ENCODE measurements at places on chromosomes 11 and 22.

- DNase-seq, result no peak
These were observed 3.6 kb downstream of the NEAT1 start for GRCh38 chr11:65425971-65426838.

- DNase-seq, result no peak
These were observed 8.9 kb downstream of the SDF2L1 start for GRCh38 chr22:21650823-21651520.

GRCh38 chr11:94655956-94656355, 88.8 kb downstream of the PIWIL4 start:
- DNase-seq, result no peak

DNA sequence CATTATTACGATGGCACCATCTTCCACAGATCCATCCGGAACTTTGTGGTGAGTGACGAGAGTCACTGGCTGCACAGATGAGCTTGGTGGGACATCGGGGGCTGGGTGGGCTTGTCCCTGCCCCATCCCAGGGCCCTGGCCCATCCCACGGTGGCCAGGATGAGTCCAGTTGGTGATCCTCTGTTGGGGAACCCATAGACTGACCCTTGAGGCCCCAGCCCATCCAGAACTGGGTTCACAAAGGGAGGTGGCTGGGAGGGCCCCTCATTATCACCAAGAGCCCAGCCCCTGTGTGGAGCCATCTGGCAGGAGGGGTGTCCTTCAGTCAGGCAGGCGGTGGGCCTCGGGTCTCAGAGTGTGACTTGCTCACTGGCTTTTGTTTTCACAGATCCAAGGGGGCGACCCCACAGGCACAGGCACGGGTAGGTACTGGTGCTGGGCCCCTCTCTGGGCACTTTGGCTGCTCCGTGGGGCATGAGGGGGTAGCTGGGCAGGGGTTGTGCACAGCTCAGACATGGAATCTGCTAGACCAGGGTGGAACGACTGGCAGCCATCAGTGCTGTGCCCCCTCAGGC, 22.0 kb downstream of the PPIL2 start:
- no peak for DNase-seq

- DNase-seq, result no peak
These were observed 20.3 kb upstream of the MRPL17 start for GRCh38 chr11:6703247-6704063.

DNA sequence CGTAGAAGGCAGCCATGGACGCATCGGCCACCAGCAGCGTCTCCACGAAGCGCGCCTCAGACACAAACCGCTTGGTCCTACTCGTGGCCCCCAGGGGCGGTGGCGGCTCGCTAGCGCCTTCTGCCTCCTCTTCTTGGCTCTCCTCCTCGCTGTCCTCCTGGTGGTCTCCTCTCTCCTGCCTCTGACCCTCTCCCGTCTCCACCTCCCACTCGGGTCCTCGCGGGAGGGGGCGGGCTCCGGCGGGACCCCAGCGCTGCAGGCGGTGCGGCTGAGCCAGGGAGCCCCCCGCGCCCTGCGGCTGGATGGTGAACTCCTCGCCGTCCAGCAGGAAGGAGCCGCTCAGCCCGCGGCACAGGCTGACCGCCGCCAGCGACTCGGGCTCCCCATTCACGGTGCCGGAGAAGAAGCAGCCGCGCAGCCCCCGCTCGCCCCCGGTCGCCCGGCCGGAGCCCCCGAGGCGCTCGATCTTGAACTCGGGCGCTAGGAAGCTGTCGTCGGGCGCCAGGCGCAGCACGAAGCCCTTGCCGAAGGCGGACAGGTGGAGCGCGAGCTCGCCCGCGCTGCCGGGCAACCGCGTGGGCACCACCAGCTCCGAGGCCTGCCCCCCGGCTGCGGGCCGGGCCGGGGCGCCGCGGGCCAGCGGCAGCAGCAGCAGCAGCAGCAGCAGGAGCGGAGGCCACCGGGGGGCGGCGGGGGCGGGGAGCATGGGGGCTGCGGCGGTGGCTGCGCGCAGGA, 661 bp downstream of the ADAMTS8 start:
- DNase-seq, result no peak

DNA sequence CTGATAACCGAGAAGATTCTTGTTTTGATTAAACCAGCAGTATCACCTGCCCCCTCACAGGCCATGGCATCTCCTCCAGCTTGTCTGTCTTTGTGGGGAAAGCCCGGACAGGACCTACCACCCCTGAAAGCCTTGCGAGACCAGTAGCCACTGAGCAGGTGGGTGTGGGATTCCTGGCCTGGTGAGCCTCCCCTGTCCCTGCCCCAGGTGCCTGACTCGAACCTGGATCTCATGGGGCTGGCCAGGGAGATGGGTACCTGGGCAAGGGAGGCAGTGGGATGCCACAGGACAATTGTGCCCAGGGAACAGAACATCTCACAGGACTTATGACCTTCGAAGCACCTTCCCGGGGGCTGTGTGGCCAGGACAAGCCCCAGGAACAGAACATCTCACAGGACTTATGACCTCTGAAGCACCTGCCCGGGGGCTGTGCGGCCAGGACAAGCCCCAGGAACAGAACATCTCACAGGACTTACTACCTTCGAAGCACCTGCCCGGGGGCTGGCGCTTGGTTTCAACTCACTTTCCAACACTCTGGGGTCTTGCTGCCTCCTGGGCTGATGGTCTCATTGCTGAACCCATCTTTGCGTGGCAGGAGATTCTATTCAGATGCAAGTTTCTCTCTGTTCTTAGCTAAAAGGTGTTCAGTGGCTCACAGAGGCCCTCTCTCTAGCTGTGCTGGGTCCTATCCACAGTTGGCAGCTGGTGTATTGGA, 854.5 kb downstream of the BRD1 start:
- no peak for DNase-seq

DNA sequence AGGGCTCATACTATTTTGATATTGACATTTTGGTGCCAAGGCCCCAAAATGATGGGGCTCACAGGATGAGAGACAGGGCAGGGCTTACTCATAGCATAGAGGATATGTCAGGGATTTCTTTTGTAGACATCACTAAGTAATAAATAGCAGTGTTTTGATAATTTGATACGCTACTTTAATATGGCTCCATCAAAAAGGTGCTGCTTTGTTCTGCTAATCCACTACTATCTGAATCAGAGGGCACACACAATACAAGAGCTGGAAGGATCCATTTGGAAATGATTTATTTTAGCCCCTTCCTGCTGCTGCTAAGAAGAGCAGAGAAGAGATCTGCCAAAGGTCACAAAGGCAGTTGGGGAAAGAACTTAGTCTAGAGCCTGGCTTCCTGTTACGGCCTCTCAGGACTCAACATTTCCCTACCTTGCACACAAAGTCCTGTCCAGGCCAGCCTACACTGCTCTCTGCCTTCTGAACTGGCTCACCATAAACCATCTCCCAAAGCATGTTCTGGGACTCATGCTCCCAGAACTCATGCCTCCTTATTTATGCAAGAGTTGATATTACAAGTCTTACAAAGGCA, 261.3 kb upstream of the ARHGAP20 start:
- DNase-seq, result no peak

DNA sequence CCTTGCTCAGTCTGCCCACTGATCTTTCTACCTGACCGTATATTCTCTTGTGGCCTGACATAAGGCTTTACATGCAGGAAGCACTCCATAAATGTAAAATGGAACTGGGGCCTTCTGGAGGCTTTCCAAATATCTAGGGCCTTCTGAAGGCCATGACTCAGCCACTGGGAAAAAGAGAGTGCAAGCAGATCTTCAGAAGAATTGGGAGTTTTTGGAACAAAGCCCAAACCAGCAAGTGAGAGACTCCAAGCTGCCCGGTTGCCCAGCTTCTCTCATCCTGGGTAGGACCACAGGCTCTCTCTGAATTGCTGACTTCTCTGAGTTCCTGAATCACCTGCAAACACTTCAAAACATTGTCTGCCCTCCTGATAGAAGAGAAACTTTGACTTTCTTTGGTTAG, 107.9 kb upstream of the BMAL1 start:
- no peak for DNase-seq

GRCh38 chr11:76629116-76629852, 41.3 kb downstream of the LRRC32 start:
- no peak for DNase-seq

DNA sequence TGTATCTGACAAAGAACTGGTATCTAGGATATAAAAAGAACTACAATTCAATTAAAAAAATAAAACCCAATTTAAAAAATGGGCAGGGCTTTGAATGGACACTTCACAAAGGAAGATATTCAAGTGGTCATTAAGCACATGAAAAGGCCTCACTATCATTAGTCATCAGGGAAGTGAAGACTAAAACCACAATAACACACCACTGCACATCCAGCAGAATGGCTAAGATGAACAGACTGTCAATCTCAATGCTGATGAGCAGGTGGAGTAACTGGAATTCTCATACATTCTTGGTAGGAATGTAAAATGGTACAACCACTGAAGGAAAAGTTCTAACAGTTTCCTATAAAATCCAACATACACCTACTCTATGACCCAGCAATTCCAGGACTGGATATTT, 8.9 kb downstream of the HPS4 start:
- DNase-seq, result no peak

- DNase-seq, result no peak
These were observed 58.6 kb downstream of the MAML2 start for GRCh38 chr11:96284401-96284800.

- DNase-seq, result no peak
These were observed 92.1 kb upstream of the NARS2 start for GRCh38 chr11:78666675-78667160.

Data from stimulated activated CD8-positive, alpha-beta memory T cell treated with anti-CD3 and anti-CD28 coated beads, Interleukin-2, amount 100 ng/mL, for 1 hour (primary cell).